ENCODE measurements at places on chromosomes 16 and 17. TPM values are rescaled to one million over a fixed set of nuclear protein-coding genes. Genes with fewer than 3 reads are reported as not detected.

DNA sequence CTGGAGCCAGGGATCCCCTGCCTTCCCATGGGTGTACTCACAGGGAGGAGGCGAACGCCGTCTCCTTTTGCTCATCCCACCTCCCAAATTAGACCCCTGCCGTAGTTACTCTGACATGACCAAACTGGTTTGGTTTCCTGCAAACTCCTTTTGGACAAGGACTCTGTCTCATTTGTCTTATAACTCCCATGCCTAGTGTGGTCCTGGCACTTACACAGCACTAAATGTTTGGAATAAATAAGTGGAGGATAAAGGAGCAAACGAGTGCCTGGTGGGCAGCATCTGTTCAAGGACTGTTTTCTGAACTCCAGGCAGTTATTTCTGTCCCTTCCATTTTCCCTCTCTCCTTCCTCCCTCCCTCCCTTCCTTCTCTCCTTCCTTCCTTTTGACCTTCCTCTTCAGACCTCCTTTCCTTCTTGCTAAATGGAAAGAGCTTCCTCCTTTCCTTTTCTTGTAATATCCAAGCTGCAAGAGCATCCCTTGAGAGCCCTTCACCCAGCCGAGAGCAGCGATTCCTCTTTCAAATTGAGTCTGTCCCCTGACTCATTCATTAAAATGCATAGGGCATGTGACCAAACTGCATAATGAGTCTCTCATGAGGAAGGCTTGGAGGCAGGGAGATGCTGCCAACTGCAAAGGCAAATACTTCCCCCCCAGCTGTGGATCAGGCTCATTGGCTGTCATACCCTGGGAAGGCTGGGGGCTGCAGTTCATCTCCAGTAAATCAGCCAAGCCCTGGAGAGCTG lies 36.8 kb downstream of the CHD9 start:
- DNase-seq, result peak; percentile 89

- DNase-seq, result no peak
Observed at GRCh38 chr17:1792495-1793446, 30.9 kb downstream of the SERPINF1 start.

GRCh38 chr17:410543-411401 lies 58.2 kb upstream of the RPH3AL start:
- peak; percentile 29 for DNase-seq

DNA sequence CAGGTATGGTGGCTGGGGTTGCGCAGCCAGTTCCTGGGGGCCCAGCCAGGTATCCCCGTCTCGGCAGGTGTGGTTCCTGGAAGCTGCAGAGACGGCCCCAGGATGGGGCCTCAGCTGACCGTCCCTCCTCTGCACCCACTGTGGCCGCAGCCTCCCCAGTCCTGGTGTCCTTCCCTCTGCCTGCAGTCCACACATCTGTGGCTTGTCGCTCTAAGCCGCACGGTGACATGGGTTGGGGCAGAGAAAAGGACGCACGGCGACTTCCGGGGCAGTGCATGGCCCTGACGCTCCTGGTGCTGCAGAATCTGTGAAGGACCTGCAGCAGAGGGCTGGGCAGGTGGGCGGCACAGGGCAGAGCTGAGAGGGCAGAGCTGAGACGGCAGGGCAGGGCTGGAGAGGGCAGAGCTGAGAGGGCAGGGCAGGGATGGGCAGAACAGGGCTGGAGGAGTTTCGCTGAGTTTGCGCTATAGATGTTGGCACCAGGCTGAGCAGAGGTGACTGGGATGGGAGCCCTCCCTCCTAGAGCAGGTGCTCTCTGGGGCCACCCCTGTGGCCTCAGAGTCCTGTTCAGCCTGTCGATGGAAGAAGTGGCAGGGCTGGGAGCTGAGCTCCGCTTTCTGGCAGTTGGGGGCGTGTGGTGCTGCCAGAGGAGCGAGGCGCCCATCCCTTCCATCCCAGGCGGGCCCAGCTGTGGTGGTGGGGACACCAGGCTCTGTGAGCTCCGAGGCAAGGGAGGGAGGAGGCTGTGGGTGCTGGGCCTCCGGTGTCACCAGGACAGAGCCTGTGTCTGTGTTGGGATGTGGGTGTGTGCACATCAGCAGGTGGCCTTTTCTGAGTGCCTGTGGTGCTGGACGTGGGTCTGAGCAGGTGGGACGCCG lies 23.0 kb downstream of the TSC2 start:
- no peak for DNase-seq

SRP68 gene
- 244 TPM for polyA plus RNA-seq

MT1F gene
- polyA plus RNA-seq, result 2.7 TPM

ENPP7 gene
- polyA plus RNA-seq, result not detected

PRAC1 gene
- polyA plus RNA-seq, result not detected

All from muscle of arm (tissue), 14 donors.